Hematopoietic multipotent progenitor cell treated with erythropoietin and hydrocortisone succinate and interleukin-3 and kit ligand, for 17 days (in vitro differentiated cells): ENCODE measurements at places on chromosomes 7 and 10.
A peak's percentile ranks its signal among the peaks of the same experiment; 100 is the strongest.

- DNase-seq: no peak
Observed at GRCh38 chr7:77288676-77289320, 89.2 kb upstream of the FGL2 start.

- no peak for DNase-seq
Observed at GRCh38 chr10:70856454-70856853, 31.9 kb downstream of the PCBD1 start.

GRCh38 chr7:1973321-1974251 lies 259.2 kb downstream of the MAD1L1 start:
- no peak for DNase-seq

GRCh38 chr7:523347-524336 lies 4.0 kb upstream of the PDGFA start:
- DNase-seq: no peak

DNA sequence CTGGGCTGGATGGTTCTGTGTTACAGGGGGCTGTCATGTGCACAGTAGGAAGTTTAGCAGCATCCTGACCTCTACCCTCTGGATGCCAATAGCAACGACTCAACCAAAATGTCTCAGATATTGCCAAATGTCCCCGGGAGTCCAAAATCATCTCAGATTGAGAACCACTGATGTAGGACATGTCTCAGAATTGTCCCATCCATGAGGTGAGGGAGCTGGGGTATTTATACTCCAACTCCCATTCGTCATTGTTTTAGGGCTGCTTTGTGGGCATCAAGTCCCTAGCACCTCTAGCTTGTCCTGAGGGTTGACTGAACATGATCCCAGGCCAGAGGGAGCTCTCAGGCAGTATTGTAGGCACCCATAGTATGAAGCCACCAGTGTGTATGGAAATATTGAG lies 25.2 kb upstream of the COMTD1 start:
- DNase-seq: no peak

- DNase-seq: no peak
Observed at GRCh38 chr7:104843198-104843597, 170.8 kb upstream of the KMT2E start.

- DNase-seq: peak; percentile 65
Observed at GRCh38 chr10:47340608-47341170, 7.5 kb upstream of the RBP3 start.

- peak; percentile 60 for DNase-seq
Observed at GRCh38 chr7:131335639-131336381, 8.1 kb downstream of the MKLN1 start.

DNA sequence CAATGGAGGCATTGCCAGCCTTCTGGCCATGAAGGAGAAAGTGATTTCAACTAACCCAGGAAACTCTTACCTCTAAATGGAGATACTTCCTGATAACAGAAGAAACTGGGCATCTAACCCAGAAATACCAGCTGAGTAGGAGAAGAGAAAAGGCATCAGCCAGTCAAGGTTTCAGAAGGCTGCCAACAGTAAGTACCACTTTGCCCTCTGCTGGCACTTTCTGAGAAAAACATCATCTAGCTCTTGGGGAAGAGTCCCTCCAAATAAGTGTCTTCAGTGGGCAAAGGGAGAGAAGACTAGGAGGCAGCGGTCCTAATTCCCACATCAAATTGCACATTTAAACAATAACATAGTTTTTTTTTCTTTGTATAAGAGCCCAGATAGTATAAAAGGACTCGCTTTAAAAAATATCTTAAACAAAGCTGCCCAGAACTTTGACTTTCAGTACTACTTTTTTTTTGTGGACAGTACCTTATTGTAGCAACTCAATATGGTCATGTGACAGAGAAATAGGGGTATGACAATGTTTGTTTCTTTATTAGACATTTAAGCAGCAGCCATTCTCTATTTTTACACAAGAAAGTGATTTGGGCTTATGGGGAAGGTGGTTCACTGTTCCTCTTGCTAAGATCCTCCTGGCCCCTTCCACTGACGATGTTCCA lies 157.3 kb downstream of the CTTNBP2 start:
- DNase-seq: no peak
